ENCODE measurements at places on chromosomes 7 and 10.

GRCh38 chr10:104806801-104807200 lies 165.7 kb downstream of the SORCS3 start:
- no peak for DNase-seq

- peak; percentile 93 for DNase-seq
Measured at GRCh38 chr10:101060036-101060950, 1.5 kb upstream of the KAZALD1 start.

DNA sequence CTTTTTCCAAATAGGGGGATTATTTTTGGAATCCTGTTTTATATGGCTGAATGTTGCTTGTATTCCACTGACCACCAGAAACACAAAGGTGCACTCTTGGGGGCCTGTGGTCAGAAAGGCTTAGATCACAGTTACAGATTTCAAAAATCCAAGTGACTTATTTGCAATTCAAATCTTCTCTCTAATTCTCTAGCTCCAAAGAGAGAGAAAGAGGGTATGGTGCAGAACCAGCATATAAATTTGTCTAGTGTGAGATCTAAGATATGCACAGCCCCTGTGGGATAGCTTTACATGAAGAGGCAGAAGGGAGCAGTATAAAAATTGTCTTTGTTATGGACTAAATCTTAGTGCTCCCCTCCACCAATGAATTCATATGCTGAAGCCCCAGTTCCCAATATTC lies 1121.7 kb upstream of the CELF2 start:
- no peak for DNase-seq

DNA sequence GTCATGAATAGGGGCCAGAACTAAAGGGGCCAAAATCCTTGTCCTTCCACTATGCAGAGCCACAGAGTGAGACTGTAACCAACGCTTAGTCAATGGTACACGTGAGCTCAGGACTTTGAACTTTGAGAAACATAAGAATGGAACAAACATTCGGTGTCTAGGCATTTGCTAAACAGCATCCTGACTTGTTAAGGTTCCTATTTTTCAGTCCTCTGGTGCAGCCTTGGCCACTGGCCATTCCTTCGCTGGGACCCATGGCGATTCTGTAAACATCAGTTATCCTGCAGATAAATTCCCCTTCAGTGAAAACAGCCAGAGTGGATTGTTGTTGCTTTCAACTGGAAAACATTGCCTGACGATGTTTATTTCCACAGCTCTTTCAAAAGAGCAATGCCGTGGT lies 266.8 kb downstream of the SORCS1 start:
- DNase-seq, result no peak

- DNase-seq, result no peak
Measured at GRCh38 chr10:50347394-50347802, 96.1 kb upstream of the ASAH2 start.

DNA sequence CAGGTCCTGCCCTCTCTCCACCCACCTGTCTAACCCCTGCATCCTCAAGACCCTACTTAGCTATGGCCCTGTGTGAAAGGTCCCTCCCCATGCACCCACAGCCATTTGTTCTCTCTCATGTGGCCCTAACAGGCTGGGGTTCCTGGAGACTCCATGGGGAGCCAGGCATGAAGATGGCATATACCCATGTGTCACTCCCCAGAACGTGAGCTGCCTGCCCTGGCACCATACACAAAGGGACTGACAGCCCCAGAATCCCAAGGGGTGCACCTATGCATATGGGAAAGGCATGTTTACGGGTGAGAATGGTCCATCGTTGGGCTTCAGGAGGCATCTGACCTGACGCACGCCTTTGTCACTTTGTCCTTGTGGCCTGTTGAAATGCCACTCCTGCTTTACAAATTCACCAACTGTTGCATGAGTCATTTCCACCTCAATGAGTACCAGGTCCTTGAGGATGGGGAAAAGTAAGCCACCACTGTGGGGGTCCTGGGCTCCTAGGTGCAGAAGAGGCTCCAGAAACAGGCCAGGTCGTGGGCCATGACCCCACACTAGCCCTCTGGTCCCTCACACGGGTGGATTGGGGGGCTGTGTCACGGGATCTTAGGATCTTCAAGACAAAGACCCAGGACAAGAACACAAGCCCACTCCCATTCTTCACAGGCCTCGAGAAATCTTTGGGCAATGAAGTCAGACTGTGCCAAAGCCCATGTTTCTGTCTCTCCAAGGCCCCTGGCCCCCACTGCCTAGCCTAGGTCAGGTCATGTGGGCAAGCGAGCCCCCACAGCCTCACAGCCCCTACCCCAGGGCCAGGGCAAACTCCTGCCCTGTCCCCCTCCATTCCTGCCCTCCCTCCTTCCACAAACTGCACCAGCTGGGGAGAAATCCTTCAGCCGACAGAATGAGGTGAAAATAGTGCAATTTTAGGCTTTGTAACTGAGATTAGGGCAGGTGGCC lies 8.6 kb downstream of the GPRIN2 start:
- no peak for DNase-seq

DNA sequence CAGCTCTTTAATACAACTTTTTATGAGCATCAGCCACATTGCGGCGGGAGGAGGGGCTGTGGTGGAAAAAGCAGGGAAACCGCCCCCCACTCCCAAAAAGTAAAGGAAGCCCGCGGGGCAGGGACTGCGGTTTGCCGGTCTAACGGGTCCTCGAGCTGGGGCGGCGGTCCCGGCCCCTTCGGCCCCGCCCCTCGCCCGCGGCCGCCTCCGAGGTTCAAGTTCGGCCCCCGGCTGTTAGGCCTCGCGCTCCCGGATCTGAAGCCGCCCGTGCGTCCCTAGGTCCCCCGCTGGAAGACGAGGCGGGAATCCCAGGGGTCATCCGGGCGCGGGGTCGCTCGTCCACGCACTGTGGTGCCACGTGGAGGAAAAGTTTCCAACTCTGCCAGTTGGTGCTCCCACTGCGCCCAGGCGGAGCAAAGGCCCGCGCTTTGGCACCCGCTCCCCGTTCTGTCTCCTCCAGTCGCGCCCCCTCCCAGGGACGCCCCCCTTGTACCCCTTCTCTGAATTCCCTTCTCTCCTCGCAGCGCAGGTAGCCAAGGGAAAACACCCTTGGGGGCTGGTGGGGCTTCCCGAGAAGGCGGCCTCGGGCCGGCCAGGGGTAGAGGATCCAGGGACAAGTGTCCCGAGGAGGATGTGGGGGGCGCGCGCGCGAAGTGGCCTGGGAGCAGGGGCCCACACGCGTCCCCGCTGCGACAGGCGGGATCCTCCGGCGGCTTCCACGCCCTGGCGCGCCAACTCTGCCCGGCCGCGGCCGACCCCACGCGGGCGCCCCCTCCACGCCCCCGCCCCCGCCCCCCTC lies 798 bp upstream of the AUTS2 start:
- DNase-seq, result no peak

DNA sequence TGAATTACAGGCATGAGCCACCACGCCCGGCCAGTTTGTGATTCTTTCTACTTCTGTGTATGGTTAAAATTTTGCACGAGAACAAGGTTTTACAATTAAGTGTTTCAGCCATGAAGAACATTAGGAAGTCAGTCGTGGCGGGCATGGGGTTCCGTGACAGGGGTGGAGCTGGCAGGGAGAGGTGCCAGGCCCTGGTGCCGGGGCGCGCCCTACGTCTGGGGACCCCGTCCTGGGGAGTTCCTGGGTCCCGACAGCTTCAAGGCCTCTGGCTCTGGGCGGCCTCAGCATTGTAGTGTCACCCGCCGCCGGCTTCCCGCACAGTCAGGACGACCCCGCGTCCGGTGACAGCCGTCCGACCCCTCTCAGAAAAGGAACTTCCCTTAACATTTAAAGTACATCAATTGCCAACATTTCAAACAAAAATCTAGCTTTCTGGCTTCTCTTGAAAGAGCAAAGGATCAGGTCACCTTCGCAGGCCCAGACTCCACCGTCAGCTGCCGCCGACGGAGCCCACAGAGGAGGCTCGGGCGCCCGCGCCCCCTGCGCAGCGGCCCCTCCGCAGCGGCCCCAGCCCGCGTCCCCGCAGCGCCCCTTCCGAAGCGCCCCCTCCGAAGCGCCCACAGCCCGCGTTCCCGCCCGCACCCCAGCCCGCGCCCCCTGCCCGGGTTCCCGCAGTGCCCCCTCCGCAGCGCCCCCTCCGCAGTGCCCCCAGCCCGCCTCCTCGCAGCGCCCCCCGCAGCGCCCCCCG lies 23.2 kb upstream of the MKI67 start:
- DNase-seq, result no peak

DNA sequence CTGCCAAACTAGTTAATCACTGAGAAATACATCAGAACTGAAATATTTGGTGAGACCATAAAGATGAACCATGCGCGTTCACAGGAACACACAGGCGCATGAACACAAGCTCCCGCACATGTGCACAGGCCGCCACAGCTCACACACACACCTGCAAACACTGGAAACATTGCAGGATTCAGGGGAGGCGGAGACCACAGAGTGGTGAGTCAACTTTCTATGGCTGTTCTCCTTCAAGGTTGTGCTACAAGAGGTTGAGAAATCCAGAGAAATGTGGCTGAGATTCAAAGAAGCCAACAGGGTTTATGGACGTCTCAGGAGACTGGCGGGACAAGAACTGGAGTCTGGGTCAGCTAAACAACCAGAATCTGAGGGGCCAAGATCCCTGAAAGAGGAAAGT lies 17.8 kb downstream of the ESYT2 start:
- peak; percentile 35 for DNase-seq

- DNase-seq, result no peak
Measured at GRCh38 chr10:95860166-95860940, 47.4 kb upstream of the CC2D2B start.

- DNase-seq, result no peak
Measured at GRCh38 chr10:77636967-77637531, 559 bp downstream of the KCNMA1 start.

GRCh38 chr7:142352543-142352942 lies 94.7 kb upstream of the PRSS58 start:
- DNase-seq, result peak; percentile 45

GRCh38 chr10:71694039-71694501 lies 25.5 kb downstream of the C10orf105 start:
- DNase-seq, result no peak

- DNase-seq, result no peak
Measured at GRCh38 chr7:132758986-132759385, 182.7 kb upstream of the PLXNA4 start.

DNA sequence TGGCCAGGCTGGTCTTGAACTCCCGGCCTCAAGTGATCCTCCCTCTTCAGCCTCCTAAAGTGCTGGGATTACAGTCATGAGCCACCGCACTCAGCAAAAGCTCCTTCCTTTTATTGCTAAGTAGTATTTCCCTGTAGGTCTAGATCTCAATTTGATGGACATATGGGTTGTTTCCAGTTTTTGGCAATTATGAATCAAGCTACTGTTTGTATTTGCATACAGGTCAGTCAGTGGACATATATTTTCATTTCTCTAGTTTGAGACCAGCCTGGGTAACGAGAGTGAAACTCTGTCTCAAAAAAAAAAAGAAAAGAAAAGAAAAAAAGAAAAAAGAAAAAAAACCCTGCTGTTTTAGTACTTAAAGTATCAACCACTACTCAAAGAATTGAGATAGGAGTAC lies 6.4 kb upstream of the PRKRIP1 start:
- DNase-seq, result no peak
